ENCODE measurements at places on chromosomes 2 and 18. TPM values are rescaled to one million over a fixed set of nuclear protein-coding genes. Genes with fewer than 3 reads are reported as not detected.

HOXD12 gene
- not detected for polyA plus RNA-seq

- no peak overlapping the region for H3K4me3 ChIP-seq
- H3K36me3 ChIP-seq, result no peaks in the 10 kb centered on the region
Observed at GRCh38 chr2:166449439-166449838, 44.6 kb downstream of the SCN7A start.

DNA sequence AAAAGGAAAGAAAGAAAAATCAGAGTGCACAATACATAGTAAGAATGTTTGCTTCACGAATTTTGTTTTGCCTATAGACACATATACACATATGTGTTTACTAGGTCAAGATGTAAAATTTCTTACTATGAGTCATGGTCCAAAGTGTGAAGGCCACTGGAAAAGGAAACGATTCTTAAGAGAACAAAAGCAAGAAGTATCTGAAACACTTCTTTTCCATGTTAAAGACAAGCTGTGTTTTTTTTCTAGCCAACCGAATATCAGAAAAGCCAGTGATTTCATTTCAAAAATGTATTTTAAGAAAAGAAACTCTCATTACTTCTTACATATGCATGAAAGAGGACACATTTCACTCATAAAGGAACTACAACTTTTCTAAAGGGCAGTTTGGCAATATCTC lies 24.9 kb downstream of the PECR start:
- peaks cover 20% of the 10 kb centered on the region for H3K4me1 ChIP-seq
- peak overlapping the region; percentile 93 for H3K27ac ChIP-seq
- DNase-seq, result peak; percentile 40
- H3K36me3 ChIP-seq, result peaks cover 4% of the 10 kb centered on the region
- no peak overlapping the region for H3K4me3 ChIP-seq

DNA sequence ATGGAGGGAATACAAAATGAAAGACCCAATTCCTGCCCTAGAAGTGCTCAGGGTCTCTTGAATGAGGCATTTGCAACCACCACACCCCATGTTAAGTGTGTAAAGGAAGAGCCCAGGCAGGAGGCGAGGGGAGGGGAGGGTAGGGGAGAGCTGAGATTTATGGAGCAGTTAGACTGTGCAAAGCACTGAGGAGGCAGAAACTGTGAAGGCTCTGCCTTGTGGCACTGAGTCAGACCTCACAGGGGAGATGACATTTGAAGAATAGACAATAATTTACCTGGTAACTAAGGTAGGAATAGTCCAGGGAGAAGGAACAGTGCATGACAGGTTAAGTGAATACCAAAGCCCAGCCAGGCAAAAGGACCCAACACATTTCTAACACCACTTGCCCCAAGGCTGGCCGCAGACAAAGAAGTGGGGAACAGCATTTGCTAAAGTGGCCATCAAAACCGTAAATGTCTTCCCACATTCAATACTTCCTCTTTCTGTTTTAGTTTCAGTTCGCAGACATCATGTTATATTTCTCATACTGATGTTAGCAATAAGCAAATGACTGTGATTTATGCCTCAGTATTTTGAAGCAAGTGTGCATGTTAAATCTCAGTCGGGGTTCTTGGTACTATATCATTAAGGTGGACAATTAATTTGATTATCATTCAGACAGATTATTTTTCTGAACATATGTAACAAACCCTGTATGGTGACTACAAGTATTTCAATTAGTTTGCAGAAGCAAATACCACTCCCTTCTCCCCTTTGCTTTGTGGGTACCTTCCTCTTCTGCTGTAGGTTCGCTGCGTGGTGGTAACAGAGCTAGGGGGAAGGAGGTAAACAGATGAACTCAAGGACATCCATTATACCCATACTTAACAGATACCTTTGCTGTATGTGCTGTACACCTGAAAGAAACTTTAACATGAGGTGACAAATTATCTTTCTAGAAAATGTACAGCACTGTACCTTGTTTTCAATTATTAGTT lies 27.5 kb downstream of the CDH20 start:
- H3K4me1 ChIP-seq, result no peaks in the 10 kb centered on the region
- no peak overlapping the region for H3K4me3 ChIP-seq
- H3K27me3 ChIP-seq, result no peaks in the 10 kb centered on the region
- H3K27ac ChIP-seq, result no peak overlapping the region
- no peaks in the 10 kb centered on the region for H3K36me3 ChIP-seq

MPHOSPH10 gene
- polyA plus RNA-seq, result 34.4 TPM

GRCh38 chr2:111122631-111123421 lies 2.1 kb downstream of the BCL2L11 start:
- H3K36me3 ChIP-seq, result peaks cover 25% of the 10 kb centered on the region
- H3K27me3 ChIP-seq, result peaks cover 25% of the 10 kb centered on the region
- peak overlapping the region; percentile 89 for H3K27ac ChIP-seq
- H3K4me1 ChIP-seq, result peaks cover 29% of the 10 kb centered on the region
- peak; percentile 57 for DNase-seq

DNA sequence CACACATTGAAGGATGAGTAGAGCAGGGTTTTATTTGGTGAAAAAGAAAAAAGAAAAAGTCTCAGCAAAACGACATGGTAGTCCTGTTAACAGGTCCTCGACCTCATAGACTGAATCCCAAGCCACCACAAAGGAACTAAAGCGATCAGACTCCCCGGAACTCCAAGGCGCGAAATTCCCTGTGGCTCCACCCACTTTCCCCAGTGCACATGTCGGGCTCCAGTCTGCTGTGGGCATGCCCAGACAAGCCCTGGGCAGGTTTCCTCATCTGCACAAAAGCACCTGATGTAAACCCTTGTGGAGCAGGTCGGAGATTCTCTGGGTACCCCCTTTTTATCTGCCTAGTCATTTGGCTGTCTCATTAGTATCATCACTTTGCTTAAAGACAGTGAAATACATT lies 170.7 kb upstream of the FSIP2 start:
- H3K4me3 ChIP-seq, result no peak overlapping the region
- no peaks in the 10 kb centered on the region for H3K27me3 ChIP-seq
- no peak overlapping the region for H3K27ac ChIP-seq
- no peak for DNase-seq
- H3K36me3 ChIP-seq, result no peaks in the 10 kb centered on the region

LAMA3 gene
- 48.8 TPM for polyA plus RNA-seq

SPP2 gene
- polyA plus RNA-seq, result 0.06 TPM

DNA sequence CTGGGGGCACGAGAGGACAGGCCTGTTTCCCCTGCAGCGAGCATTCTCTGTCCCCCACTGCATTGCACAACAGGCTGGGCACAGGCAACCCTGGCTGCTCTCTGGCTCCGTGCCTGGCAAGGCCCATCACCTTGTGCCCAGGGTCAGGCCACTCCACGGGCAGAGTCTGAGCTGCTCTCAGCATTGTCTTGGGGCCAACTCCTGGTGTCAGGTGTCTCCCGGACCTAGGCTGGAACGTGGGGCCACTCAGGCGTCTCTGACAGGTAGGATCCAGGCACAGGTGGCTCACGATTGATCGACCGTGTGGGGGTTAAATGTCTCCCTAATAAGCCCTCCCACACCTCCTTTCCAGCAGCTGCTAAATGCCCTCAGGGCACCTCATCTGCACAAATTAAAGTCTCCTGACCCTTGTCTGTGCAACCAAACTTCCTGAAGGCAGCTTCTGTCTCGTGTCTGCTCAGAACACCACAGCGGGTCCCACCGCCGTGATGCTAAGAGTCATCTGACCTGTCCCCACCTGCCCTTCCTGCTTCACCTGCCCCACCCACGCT lies 66.6 kb upstream of the GPC1 start:
- no peak overlapping the region for H3K4me3 ChIP-seq
- H3K27ac ChIP-seq, result no peak overlapping the region
- no peaks in the 10 kb centered on the region for H3K36me3 ChIP-seq
- no peak for DNase-seq
- peaks cover 6% of the 10 kb centered on the region for H3K4me1 ChIP-seq
